ENCODE measurements at places on chromosomes 2 and 18.

DNA sequence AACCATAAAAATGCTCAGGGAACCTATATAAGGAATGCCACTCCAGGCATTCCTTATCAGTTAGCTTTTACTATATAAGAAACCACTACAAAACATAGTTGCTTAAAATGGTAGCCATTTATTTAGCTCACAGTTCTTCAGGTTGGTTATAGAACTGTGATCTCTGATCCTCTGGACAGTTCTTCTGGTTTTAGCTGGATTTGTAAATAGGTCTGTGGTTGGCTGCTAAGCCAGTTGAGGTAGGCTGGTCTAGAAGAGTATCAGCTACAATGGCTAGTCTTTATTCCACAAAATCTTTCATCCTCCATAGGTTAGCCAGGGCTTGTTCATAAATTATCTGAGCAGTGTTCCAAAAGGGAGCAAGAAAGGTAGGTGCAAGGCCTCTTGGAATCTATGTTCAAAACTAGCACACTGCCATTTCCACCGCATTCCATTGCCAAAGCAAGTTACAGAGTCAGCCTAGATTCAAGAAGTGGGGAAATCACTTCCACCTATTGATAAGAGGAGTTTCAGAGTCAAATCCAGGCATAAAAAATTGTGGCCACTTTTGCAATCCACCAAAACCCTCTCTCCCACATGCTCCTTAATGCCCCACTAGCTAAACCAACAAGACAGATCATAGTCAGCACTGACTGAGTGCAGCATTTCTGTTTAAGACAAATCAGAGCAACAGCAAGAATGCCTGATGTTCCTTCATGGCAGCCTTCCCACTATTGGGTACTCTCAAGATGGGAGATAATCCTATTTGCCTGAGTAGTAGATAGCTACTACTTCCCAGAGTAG lies 146.4 kb downstream of the IRS1 start:
- DNase-seq, result no peak

GRCh38 chr18:49584394-49584793 lies 22.5 kb downstream of the LIPG start:
- DNase-seq, result no peak

DNA sequence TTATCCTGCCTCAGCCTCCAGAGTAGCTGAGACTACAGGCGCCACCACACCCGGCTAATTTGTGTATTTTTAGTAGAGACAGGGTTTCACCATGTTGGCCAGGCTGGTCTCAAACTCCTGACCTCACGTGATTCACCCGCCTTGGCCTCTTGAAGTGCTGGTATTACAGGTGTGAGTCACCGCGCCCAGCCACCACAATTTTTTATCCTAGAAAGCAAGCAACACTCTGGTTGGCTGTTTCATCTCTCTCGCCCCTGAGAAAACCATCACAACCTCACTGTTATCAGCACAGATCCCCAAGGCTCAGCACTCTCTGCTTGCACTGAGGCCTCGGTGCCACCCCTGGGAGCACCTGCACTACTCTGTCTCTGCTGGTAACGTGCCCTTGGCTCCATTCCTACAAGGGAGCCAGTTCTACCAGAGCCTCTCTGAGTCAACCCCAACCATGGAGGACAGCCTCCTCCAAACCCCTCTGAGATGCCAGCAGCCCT lies 134.8 kb upstream of the AGAP1 start:
- DNase-seq, result no peak

DNA sequence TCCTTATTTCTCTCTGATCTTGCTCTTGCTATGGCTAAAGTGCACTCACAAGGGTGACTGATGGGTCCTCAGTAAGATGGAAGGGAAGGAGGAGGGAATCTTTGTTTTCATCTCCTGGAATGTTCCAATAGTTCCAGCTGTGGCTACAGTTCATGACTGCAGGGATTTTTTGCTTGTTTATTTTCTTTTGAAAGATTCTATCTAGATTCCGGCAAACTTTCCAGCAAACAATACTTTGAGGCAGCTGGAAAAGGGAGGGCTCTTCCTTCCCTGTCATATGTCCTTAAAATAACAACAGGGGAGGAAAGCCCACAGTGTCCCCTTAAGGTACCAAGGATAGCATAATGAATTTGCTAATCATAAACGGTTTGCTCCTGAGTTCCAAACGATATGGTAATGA lies 111.3 kb upstream of the SLC14A2 start:
- DNase-seq, result no peak

- no peak for DNase-seq
Observed at GRCh38 chr2:120343100-120343432, 2.9 kb upstream of the INHBB start.

All from NCI-H1694 (cell line).